SK-N-MC (cell line): ENCODE measurements at places on chromosomes 3 and 15.

DNA sequence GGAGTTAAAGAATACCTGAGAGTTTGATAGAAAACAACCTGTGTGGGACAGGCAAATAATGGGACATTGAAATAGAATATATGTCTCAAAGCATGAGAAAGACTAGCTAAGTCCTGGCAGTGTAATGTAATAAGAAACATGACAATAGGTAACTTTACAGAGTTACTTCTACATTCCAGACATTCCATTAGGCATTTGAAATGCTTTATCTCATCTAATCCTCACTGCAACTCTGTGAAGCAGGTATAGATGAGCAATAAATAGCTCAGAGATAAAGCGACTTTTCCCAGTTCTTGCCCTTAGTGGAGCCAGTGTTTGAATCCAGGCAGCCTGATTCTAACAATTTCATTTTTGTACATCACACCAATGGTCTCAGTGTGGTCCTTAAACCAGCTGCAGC lies 76.8 kb downstream of the CPNE4 start:
- no peak for DNase-seq

DNA sequence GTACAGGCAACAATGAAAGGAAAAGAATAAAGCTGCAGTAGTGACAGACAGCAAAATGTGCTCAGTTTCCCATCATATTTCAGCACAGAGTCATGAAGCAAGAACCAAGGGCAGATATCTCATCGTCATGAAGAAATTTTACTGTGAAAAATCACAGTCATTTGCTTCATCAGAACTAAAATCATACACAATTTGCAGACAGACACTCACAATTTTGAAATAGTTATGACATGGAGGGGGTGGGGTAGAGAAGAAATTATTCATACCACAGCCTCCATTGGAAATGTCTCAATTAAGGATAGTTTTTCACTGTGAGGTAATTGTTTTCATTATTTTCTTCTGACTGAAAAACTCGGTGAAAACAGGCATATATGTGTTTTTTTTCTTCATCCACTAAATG lies 78.8 kb upstream of the CNTN3 start:
- DNase-seq: no peak

GRCh38 chr3:9837701-9838582 lies 5.9 kb downstream of the RPUSD3 start:
- DNase-seq: no peak

- DNase-seq: no peak
These were observed 8.8 kb downstream of the NUSAP1 start for GRCh38 chr15:41341519-41341918.

- DNase-seq: no peak
These were observed 27.8 kb downstream of the ATP1B3 start for GRCh38 chr3:141904203-141904602.

DNA sequence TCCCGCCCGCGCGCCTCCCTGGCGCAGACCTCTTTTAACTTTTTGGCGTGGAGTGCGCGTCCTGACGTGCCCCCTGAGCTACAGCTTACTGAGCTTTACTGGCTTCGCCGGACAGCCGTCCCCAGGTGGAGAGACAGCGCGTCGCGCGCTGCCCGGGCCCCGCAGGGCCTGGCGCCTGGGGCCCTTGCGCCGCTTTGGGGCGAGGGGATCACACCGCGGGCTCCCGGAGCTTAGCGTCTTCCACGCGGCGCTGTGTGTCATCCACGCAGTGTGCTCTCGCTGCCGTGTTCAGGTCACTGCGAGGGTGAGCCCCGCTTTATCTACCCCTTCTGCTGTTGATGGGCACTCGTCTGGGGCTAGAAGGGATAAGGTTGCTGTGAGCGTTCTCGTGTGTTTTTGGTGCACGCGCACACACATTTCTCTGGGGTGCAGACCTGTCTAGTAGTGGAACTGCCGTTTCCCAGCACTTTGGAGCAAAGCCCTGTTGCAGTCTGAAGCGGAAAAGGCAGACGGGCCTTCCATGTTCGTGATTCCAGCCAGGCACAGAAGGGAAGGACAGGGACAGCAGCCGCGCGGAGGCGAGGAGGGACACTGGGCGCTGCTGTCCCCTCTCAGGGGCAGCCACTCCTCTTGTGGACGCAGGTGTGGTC lies 33.1 kb upstream of the ALDH1L1 start:
- DNase-seq: no peak

DNA sequence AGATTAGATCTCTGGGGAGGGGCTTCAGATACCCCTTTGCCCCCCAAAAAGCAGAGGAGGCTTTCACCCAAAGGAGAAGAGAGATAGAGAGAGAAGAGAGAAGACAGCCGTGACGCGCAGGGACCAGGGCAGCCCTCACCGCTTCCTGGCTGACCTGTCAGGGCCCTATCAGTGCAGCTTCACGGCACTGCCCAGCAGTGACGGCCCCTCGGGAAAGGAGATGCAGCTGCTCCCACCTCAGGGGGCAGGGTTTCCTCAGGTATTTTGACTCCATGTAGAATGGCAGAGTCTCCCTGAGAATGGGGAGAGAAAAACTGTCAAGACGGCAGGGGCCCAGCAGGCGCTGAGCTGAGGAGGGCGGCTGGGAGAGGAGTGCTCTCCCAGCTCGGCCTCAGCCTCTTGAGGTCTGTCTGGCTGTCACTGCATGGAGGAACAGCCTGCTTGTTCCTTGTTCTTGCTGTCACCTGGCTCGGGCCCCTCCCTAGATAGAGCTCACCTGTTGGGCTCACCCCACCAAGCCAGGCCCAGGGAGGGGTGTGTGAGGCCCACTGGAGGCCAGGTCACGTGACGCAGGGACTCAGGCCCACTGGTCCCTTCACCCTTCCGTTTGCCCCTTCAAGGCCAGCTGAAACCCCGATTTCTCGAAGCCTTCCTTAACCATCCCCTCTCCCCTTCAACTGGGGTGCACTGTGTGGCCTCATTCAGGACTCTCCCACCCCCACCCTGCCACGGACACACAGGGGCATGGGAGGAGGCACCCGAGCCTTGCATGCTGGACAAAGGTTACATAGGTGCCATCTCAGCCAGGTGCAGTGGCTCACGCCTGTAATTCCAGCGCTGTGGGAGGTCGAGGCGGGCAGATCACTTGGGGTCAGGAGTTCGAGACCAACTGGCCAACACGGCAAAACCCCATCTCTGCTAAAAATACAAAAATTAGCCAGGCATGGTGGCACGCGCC lies 28.2 kb downstream of the LOXL1 start:
- DNase-seq: no peak

- DNase-seq: no peak
These were observed 301.0 kb upstream of the SLCO3A1 start for GRCh38 chr15:91552555-91552954.

- no peak for DNase-seq
These were observed 20.7 kb downstream of the TBC1D2B start for GRCh38 chr15:78056714-78057269.

DNA sequence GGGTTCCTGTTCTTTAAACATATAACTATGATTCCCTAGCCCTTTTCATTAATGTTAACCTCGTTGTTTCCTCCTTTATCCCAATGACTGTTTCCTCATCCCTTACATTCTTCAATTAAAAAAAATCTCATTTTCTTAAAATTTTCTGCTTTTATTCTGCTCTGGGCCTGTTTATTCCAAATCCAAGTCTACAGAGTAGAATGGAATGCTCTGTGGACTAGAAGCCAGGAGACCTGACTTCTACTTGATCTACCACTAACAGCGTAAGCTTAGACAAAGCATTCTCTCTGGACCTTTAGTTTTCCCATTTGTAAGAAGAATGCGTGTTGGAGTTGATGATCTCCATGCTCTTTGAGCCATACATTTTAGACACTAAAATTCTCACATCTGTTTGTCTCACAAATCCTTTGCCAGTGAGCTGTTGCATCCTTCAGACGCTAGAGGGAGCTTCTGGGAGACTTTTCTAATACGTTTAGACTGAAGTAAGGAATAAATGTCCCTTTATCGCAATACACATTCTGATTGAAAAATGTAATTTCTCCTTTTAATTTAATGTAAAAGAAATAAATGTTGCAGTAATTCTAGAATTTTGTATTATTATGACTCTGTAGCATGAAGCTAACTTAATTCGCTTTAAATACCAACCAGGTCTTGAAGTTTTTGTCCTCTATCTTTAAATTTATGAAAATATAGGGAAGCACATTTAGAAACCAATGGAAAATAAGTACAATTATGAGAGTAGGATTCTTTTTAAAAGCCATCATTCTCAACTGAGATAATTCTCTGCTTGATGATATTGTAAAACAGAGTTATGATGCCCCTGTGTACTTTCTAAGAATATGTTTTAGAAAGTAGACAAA lies 21.7 kb upstream of the GMNC start:
- peak; percentile 84 for DNase-seq

- no peak for DNase-seq
These were observed 95.7 kb downstream of the NEDD4 start for GRCh38 chr15:55897560-55898336.

- no peak for DNase-seq
These were observed 33.3 kb downstream of the PEAK1 start for GRCh38 chr15:77386626-77387025.

GRCh38 chr15:70060993-70061305 lies 36.8 kb downstream of the TLE3 start:
- no peak for DNase-seq

- no peak for DNase-seq
These were observed 138.9 kb upstream of the RORA start for GRCh38 chr15:61367953-61368352.

- no peak for DNase-seq
These were observed 17.8 kb downstream of the CDV3 start for GRCh38 chr3:133591271-133591742.

GRCh38 chr3:108099679-108100428 lies 9.0 kb upstream of the CD47 start:
- no peak for DNase-seq

GRCh38 chr15:86837294-86838061 lies 757.8 kb downstream of the AGBL1 start:
- no peak for DNase-seq

- DNase-seq: no peak
These were observed 41.9 kb upstream of the TEX55 start for GRCh38 chr3:119104031-119104430.

DNA sequence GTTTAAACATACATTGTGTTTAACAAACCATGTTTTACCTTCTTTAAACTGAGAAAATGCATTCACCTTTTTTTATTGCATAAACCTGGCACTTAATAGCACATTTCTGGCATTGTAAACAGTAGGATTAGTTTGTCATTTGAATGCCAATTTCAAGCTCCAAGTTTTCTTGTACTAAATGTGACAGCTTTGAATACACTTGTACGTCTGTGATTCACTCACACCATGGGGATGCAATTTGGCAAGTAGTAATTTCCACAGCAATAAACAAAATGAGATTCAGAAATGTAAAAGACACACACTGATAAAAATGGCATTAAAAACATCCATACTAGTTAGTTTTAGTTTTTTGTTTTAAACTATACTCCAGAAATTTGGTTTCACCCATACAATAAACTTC lies 598.9 kb downstream of the SI start:
- DNase-seq: no peak

GRCh38 chr3:89180334-89180733 lies 72.9 kb downstream of the EPHA3 start:
- no peak for DNase-seq

- DNase-seq: no peak
These were observed 39.9 kb upstream of the C3orf49 start for GRCh38 chr3:63779227-63779626.

DNA sequence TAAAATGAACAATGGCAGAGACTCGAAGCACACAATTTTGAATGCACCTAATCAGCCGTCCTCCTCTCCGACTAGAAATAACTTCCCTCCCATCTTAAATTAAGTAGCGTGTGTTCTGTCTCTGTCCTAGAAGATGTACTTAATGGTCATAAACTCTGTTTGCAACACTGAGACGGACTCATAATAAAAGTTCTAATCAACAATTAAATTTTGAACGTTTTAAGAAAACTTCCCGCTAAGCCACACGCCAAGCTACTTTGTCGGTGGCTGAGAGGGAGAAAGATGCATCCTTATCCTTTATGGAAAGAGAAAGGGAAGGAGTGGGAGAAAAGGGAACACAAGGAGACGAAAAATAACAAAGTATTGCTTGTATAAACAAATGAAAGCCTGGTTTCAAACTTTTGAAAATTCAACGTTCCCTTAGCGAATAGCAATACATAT lies 989 bp downstream of the GNB4 start:
- no peak for DNase-seq

DNA sequence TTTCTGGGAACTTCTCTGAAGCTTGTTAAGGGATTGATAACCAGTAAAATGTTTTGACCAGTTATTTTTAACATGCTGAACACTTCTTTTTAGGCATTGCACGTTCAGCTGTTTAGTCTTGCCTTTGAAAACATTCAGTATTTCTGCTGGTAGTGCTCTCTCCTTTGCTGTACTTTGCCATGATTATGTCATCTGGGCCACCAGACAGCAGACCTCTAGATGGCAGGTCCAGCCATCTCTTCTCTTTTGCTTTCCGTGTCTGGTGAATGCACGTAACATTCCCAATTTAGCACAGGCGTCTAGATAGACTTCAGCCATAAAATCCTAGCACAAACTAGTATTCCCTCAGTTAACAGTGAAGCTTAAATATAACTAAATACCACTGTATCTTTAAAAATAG lies 57.8 kb downstream of the RAB7A start:
- DNase-seq: no peak
